Activated CD4-positive, alpha-beta memory T cell treated with anti-CD3 and anti-CD28 coated beads for 36 hours (primary cell): ENCODE measurements at places on chromosomes 13 and 19.

GRCh38 chr19:50505856-50506611 is 5.0 kb downstream of the JOSD2 start:
- DNase-seq, result no peak

- DNase-seq, result no peak
Observed at GRCh38 chr19:5587661-5588060, 19.9 kb upstream of the TINCR start.

GRCh38 chr13:83557845-83558244 is 324.4 kb downstream of the SLITRK1 start:
- DNase-seq, result no peak

DNA sequence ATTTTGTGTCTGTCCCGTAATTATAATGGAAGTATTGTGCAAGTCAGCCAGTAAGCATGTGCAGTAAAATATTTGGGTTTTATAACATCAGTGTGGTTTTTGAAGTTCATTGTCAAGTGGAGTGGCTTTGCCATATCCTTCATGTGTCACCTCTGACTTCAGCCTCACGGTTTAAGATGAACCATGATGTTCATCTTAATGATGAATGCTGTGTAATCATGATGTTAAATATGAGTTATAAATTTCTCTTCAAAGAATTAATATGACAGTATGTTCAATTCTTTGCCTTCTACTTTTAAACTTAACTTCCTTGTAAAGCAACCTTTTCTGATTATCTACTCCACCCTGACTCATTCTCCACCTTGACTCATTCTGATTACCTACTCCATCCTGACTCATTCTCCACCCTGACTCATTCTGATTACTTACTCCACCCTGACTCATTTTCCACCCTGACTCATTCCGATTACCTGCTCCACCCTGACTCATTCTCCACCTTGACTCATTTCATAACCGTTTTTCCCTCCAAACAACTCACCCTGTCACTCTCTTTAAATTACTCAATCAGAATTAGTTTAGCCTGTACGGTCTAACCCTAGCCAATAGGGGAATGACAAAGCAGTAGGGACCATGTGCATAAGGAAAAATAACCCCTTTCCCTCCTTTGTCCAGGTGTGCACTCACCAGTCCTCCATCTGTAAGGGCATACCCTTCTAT is 50.3 kb upstream of the ANKRD10 start:
- DNase-seq, result peak; percentile 64

GRCh38 chr13:38990693-38991092 is at the start of gene STOML3:
TSS of gene STOML3 (minus strand) at chr13:38990831. CDS start at chr13:38990721, 110 bp downstream.
- DNase-seq, result no peak

DNA sequence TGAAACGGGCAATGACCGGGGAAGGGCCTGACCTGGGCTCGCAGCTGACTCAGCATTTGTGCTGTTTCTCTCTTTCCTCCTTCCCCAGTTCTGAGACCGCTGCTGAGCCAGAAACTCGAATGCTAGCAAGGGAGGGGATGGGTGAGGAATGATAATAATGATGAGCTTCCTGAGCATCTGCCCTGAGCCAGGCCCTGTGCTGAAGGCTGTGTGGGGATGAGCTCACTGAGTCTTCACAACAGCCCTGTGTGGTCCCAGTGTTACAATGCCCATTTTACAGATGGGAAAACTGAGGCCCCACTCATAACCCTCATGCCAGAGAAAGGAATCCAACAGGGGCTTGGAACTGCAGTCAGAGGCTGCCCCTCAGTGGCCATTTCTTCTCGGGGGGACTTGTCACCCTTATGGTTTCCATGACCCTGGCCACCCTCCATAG is 8.1 kb downstream of the SULT2B1 start:
- no peak for DNase-seq

GRCh38 chr13:94332359-94333096 is 147.0 kb downstream of the DCT start:
- no peak for DNase-seq

DNA sequence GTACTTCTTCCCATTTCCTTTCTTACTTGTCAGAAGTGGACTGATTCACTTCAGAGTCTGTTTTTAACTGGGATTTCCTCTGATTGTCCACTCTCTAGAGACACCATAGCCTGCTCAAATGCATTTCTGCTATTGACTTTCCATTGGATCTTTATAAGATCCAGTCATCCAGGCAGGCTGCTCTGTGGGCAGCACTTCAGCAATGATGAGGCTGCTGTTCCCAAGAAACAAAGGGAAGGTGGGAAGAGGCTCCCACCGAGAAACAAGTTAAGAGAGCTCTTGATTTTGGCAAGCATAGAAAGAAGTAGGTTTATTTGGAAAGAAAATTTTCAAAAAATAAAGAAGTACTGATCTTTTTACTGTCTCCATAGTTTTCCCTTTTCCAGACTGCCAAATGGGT is 125.8 kb upstream of the STARD13 start:
- DNase-seq, result no peak

- DNase-seq, result no peak
Observed at GRCh38 chr19:245457-245856, 45.7 kb downstream of the PLPP2 start.

GRCh38 chr13:29532821-29533220 is 62.7 kb downstream of the SLC7A1 start:
- DNase-seq, result no peak

DNA sequence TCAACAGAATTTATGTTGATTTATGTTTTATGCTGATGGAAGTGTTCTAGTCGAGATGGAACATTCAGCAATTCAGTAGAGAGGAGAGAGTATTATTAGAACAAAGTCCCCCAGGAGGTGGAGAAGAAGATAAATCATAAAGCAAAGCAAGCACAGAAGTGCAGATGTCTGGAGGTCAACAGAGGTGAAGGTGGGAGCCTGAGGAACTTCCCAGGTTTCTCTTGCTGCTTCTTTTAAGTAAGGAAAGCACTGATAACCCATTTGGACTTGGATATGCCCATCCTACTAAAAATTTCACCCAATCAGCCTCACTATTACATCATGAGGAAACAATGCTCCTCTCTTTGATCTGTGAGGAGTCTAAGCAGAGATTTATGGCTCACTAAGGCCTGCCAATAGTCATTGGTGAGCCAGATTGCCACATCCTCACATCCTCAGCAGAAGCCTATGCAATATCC is 98.8 kb downstream of the EPSTI1 start:
- DNase-seq, result no peak

DNA sequence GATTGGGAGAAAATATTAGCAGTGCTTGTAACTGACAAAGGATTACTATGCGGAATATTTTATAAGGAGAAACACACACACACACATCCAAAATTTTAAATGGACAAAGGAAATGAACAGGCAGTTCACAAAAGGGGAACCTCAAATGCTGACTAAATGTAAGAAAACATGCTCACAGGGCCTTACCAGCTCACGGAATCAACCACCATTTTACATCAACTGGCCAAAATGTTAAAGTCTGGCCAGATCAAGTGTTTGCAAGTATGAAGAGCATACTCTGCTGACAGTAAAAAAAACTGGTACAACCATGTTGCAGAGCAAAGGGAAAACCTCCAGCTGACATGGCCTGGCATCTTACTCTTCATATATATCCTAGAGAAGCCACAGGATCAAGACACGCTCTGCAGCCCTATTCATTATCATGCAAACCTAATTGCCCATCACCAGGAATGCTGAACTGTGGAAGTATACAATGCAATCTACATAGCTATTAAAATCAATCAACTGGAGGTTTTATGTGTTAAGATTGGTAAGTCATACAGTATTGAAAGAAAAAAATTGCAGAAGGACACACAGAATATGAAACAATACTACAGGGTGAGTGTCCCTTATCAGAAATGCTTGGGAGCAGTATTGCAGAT is 124.4 kb downstream of the RNF17 start:
- DNase-seq, result no peak

DNA sequence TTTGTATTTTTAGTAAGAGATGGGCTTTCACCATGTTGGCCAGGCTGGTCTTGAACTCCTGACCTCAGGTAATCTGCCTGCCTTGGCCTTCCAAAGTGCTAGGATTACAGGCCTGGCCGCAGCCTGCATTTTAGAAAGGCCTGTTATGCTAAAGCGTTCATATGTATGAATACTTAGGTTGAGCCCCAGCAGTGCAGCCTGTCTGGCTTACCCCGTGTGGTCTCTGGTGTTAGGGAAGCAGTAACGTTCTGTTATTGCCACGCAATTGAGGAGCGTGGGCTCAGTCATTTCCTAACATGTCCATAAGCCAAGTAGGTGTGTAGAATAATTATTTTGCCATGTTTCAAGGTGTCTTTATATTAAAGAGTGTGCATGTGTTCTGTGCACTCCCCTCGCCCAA is 14.3 kb downstream of the HNRNPM start:
- no peak for DNase-seq

- DNase-seq, result no peak
Observed at GRCh38 chr13:77991003-77991402, 72.4 kb upstream of the EDNRB start.

- DNase-seq, result no peak
Observed at GRCh38 chr13:92769046-92769445, 457.6 kb upstream of the GPC6 start.

DNA sequence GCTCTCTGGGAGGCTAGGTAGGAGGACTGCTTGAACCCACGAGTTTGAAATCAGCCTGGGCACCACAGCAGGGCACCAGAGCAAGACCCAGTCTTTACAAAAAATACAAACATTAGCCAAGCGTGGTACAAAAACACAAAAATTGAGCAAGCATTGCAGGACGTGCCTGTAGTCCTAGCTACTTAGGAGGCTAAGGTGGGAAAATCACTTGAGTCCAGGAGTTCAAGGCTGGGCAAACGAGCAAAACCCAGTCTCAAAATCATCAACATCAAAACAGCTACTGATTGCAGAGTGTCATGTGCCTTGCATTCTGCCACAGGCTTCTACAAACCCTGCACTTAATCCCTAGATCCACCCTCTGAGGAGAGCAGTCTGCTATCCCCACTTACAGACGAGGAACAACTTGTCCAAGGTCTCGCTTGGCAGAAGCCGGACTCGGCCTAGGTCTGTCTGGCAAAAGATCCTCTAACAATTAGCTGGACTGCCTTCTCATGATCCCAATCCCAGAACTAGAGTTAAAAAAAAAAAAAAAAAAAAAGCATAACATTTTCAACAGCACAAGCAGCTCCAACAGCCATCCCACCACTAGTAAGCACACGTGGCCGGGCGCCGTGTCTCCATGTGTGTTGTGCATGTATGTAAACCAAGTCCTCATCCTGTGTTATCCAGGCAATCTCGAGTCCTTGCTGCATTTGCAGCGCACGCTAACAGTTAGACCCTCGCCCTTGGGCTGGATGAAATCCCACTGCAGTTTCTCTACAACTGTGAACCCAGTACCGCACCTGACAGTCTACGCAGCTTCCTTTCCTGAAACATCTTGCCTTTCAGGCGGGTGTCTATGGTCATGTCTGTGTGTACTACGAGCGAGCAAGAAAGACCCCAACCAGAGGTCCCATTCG is 2.0 kb downstream of the PPP6R1 start:
- peak; percentile 32 for DNase-seq

GRCh38 chr13:29547153-29547552 is 48.3 kb downstream of the SLC7A1 start:
- DNase-seq, result no peak

DNA sequence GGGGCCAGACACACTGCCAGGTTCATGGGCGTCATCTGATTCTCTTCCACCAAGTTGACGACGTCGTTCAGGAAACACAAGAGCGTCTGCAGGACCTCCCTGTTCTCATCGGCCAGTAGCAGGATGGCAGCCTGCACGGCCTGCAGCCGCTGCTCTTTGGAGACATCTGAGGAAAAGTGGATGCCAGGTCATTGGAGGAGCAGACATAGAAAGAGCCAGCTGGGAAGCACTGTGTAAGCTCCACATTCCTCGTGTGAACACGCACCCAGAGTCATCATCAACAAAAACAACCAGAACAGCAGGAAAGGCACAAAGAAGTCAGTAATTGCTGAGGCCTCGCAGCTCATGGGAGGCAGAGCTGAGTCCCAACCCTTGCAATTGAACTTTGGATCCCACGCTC is 96.5 kb downstream of the KL start:
- no peak for DNase-seq

- DNase-seq, result no peak
Observed at GRCh38 chr19:5436106-5436947, 18.9 kb upstream of the ZNRF4 start.

DNA sequence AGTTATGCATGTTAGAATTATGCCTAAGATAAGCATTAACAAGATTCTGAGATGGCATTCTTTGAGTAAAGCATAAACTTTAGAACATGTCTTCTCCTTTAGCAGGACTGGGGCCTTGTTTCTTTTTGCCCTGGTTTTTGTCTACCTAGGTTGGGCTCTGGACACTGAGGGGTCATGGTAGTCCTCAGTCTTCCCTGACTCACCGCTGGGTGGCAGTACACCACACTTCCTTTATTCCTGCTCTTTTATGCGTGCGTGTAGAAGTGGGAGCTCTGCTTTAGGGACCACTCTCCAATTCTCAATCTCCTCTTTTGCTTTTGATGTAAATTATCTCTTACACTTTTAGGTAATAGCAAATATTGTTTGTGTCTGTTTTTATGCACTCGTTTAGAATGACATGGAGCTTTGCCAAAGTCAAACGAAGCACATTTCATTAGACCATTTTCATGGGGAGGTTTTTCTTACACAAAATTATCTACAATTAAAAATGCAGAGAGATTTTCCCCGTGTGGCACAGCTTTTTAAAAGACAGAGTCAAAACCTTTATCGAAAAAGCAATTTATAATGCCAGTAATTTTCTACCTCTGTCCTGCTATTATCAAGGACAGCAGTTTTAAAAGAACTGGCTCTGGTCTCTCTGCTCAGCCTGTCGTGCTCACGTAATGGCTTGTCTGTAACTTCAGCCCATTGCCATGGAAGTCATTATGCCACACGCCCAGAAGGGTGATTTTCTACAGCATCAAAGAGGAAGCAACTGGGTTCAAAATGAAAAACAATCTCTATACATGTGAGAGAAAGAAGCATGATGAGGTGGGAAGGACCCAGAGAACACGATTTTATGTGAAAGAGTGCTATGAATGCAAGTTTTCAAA is 413.9 kb downstream of the COG6 start:
- peak; percentile 83 for DNase-seq

DNA sequence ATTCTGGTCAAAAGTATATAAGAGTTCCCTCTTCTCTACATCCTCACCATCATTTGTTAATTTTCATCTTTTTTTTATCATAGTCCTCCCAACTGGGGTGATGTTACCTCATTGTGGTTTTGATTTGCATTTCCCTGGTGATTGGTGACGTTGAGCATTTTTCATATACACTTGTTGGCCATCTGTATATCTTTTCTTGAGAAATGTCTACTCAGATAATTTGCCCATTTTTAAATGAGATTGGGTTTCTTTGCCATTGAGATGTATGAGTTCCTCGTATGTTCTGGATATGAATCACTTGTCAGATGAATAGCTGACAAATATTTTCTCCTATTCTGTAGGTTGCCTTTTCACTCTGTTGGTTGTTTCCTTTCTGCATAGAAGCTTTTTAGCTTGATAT is 2.4 kb downstream of the CD33 start:
- no peak for DNase-seq

- DNase-seq, result peak; percentile 96
Observed at GRCh38 chr19:1076951-1077350, 10.0 kb downstream of the ARHGAP45 start.

DNA sequence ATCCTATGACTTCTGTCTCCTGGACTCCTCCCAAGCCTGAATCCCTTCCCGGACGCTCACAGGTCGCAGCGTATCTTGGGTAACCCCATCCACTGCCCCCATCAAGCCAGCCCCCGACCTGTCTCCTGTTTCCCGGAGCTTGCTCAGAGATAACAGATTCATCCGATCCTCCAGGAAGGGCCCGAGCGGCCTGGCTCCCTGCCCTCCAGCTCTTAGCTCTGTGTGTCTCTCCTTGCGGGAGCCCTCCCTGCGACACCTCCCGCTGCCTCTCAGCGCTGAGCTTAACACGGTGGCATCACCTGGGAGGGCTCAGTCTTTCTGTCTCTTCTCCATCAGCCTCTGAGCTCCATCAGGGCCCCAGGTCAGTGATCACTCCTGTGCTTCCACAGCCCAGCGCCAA is 4.3 kb upstream of the TMEM255B start:
- DNase-seq, result no peak
